ENCODE measurements at places on chromosomes 2 and 18.

- no peak for DNase-seq
Observed at GRCh38 chr2:210324458-210324857, 9.5 kb upstream of the MYL1 start.

DNA sequence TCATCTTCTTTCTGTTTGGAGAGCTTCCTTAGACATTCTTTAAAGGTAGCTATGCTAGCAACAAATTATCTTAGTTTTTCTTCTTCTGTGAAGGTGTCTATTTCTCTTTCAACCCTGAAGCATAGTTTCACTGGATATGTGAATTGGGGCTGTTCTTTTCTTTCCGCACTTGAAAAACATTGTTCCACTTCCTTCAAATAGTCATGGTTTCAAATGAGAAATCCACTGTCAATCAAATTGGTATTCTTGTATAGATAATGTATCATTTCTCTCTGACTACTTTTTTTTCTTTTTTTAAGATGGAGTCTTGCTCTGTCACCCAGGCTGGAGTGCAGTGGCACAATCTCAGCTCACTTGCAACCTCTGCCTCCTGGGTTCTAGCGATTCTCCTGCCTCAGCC, 254.0 kb downstream of the ANAPC1 start:
- DNase-seq: no peak

- no peak for DNase-seq
Observed at GRCh38 chr2:165820296-165820695, 26.2 kb upstream of the GALNT3 start.

GRCh38 chr18:70260683-70261082, 28.2 kb upstream of the SOCS6 start:
- DNase-seq: no peak

DNA sequence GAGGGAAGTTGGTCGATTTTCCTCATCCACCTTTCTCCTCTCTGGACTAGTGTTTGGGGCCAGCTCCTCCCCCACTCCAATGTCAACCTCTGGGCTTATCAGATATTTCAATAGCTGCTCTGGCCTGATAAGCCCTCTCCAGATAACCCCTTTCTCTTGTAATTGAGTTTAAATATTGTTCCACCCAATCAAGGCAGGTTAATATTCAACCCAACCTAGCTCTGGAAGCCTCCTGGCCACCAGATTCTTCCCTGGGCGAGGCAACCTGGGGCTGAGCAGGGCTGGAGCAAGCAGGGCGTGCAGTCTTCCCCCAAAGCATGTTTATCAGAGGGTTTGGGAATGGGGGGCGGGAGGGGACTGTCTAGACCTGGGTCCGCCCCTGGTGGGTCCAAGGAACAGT, 73.8 kb downstream of the TFCP2L1 start:
- no peak for DNase-seq

DNA sequence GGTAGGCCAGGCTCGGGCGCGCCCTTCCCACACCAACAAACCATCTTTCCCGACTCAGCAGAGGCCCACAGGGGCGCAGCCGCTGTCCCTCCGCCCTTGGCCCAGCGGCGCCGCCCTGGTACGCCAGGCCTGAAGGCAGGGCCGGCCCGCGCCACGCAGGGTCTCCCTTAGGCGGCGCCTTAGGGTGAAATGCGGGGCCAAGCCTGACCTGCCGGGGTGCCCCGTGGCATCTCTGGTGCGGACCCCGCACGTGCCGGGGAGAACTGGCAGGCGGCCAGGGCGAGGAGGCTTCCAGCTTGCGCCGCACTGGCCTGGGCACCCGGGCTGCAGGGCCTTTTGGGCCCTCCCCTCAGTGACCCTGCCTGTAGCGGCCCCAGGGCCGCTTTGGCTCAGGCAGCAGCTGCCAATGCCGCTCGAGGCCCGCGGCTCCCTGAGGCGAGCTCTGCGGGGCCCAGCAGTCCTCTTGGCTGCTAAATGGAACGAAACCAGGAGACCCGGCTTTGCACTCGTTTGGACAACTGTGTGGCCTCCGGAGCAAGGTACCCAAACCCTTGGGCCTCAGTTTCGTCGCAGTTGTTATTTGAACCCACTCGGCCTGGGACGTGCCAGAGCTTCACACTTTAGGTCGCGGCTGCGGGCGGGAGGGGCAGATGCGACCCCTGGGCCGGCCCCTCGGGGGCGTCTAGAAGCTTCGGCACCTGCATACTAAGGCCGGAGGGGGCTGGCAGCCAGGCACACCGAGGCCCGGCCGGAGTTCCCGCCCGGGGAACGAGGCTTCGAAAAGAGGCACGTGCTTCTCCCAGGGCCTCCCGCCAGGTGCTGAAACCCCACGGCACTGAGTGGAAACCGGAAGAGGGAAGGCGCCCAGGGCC, 8.5 kb downstream of the OTX1 start:
- DNase-seq: peak; percentile 24

- no peak for DNase-seq
Observed at GRCh38 chr18:55932675-55933074, 344.7 kb upstream of the TCF4 start.

DNA sequence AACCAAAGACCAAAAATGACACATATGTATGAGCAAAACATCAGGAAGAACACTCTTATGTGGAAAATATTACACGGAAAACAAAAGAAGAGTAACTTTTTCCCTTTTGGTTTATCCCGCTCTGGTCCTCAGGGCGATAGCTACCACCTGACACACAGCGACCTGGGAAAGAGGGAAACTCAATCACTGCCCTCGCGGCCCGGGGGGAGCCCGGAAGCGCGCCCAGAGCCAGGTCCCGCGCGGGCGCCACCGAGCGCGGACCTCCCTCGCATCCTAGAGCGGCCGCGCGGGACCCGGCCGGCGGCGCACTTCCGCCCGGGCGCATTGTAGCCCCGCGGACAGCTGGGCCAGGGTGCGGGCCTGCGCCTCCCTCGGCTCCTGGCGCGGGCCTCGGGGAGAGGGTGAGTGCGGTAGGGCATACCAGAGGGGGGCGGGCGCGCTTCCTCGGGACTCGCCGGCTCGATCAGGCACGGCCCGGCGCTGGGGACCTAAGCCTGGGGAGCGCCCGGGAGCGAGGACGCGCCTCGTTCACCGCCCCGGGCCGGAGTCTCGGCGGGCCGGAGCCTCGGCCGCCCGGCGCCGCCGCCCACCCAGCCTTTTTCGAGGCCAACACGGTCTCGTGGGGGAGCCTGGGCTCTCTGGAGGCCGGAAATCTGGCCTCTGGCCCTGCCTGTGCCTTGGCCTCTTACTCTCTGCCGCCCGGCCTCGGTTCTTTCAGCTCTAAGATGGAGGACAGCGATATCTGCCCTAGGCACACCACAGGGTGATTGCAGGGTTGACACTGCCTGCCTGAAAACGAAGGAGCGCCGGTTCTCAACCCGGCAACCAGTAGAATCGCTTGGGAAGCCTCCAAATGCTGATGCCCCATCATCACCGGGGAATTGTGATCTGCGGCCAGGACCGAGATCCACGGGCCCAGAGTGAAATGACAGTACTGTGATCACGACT, at the start of gene ELAC1:
TSS of gene ELAC1 (plus strand) at position 327 of the 948 bp plus-strand sequence. CDS start 6,365 bp downstream, outside the sequence.
- DNase-seq: peak; percentile 69

DNA sequence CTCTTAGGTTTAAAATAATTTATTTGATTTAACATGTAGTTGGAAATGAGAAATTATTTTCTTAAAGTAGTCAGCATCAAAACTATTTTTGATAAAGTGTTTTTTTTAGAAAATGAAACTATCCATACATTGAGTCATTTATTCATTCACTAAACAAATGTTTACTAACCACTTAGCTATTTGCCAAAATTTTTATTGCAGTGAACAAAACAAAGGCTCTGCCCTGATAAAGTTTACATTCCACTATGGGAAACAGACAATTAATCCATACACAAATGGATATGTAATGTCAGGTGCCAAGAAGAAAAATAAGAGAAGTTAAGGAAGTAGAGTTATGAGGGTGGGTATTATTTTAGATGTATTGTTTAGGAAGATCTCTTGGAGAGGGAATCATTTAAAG, 19.1 kb upstream of the CCDC178 start:
- no peak for DNase-seq

- no peak for DNase-seq
Observed at GRCh38 chr2:47891369-47892337, 14.6 kb downstream of the FBXO11 start.

- no peak for DNase-seq
Observed at GRCh38 chr2:101329026-101329425, 20.5 kb upstream of the RNF149 start.

GRCh38 chr18:58398648-58399398, 230.1 kb downstream of the ALPK2 start:
- DNase-seq: no peak

DNA sequence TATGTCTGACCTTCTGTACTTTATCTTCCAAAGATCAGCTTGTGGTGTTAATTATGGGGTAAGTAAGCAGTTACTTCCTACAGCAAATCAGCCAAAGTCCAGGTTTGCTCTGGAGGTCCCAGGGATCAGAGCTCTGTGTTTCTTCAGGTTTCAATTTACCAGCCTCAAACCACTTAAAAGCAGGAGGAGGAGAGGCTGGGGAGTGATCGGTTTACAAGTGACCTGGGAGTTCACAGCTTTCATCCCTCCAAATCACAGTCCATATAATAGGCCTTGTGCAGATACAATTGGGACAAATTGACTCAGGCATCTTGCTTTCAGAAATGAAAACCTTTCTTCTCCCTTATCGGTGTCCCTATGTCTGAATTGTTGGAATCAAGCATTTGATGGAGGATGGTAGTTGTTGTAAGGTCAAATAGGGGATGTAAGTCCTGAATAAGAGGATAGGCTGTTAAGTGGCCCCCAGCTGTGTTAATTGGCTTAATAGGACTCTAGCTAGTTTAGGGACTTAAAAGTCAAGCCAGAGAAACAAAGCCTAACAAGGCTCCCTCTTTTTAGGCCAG, 188.0 kb upstream of the NT5C1B start:
- no peak for DNase-seq

GRCh38 chr2:184530239-184530638, 68.1 kb upstream of the ZNF804A start:
- DNase-seq: no peak

DNA sequence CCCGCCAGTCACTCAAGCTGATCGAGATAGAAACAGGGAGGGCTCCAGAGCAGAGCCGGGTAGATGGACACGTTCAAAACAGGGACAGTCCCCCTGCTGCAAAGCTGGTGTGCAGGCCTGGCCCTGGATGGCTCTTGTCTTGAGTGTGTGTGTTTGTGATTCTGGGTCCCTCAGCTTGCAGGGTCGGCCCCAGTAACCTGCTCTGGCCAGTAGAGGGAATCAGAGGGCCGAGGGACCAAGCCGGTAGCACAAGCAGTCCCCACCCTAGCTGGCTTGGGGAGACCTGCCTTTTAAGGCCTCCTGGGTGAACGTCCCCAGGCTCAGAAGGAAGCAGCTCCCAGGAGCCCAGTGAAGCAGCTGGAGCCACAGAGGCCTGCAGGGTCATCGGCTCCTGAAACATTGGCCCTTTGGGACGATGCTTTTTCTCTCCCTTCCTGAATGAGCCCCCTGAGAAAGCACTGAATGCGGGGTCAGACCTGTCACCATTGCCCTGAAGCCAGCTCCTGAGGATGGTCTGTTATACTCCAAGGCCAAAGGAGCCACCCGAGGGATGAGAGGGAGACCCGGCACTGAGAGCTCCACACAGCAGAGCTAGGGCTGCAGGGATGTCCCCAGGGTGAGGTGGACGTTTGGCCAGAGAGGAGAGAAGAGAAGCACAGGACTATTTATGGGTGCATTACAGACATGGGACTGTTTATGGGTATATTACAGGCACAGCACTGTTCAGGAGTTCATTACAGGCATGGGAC, 15.4 kb upstream of the MLPH start:
- no peak for DNase-seq

DNA sequence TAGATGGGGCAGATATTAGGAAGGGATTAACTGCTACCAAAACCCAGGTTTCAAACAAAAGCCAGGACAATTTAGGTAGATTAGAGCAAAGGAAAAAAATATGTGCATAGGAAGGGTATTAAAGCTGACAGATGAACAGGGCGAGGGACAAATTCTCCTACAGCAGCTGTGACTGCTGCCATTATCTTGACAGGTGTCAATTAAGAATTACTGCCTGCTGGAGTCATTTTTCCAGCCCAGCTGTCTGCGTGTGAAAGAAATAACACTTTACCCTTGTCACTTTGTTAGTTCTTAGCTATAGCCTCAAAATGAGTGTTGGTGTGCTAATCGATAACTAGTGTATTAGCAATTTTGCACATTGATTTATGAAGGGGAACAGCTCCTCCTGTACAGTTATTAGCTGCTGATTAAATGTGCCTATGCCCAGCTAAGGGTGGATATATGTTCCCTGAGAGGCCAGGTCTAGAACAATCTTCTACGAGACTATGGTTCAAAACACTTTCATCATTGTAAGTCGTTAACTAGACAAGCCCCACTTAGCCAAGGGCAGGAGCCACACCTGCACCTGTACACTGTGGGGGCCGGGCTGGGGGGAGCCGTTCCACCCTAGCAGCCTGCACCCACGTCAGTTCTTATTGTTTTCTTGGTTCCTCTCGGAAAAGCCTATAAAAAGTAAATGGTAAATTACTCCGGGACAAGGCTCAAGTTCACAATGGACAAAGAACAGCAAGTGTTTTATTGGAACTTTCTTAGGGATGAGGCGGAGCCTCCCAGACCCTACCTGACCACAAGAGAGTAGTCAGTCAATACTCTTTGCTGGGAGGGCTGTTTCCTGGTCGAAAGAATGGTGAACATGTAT, 7.7 kb downstream of the TSHZ1 start:
- DNase-seq: no peak

Data from naive B cell (primary cell).